Amniotic epithelial cell (primary cell): ENCODE measurements at places on chromosomes 2 and 18.

DNA sequence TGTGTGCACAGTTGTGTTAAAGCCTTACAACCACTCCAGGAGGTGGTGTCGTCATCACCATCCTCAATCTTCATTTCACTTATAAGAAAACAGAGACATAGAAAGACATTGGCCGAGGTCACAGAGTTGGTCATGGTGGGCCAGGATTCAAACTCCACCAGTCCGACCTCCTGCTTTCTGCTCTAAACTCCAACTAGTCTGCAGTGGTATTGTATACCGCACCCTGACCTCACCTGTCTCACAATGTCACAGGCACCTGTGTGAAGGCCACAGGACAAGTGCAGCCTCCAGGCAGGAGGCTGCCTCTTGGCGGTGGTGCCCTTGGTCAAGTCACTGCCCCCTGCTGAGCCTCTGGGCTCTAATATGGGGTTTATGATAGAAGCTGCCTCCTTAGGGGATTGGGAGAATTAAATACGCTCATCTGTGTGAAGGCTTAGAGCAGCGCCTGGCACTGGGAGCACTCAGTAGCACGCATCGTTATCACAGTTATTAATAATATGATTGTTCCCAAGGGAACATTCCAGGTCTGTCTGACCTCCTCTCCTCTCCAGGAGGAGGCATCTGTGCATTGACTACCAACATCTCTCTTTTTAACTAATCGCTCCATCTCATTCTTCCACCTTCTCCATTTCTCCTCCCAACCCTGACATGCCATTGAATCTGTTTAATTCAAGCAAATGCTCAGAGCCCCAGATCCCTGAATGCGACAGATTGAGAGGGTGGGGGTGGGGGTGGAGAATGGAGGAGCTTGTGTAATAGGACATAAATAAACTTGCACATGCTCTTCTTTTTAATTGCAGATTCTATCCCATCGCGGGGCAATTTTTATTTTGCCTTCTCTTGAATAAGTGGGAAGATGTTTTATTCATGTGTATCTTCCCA is 112.7 kb downstream of the MCFD2 start:
- peak; percentile 85 for DNase-seq

- DNase-seq: no peak
Measured at GRCh38 chr2:60311524-60311923, 241.9 kb downstream of the BCL11A start.

DNA sequence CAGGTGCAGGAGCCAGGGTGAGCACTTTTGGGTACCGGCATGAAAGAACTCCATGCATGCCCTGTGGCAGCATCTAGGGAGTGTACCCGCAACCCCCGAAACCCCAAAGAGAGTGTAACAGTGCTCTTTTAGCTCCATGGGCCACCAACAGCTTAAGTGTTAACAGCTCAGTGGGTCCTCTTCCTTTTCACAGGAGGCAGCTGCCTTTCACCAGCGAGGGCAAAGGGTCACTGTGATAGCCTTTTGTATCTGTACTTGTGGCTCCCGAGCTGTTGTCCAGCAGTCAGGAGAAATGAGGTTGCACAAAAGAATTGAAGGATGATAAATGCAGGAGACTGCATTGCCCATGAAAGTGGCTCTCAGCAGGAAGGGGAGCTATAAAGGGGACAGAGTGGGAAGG is 1166.3 kb upstream of the ACVR2A start:
- no peak for DNase-seq

GRCh38 chr18:31801078-31801477 is 40.4 kb upstream of the SLC25A52 start:
- DNase-seq: no peak

- no peak for DNase-seq
Measured at GRCh38 chr18:44968336-44968735, 287.6 kb downstream of the SETBP1 start.

- DNase-seq: peak; percentile 96
Measured at GRCh38 chr2:223654384-223654915, 52.3 kb upstream of the SCG2 start.

DNA sequence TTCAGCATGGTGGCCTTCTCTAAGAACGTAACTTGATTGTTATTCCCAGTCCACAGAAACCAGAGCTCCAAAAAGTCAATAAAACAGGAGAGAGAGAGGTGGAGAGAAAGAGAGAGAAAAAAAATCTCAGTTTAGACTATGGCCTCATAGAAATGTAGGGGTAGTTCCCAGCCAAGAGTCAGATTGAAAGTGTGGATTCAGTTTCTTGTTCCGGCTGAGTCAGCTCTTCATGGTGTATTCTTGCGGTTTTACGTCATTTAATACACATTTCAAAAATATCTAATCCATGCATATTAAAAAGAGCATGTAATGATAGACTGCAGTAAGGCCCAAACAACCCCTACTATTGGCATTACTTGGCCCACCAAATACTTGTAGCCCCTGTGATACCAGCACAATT is 303.9 kb downstream of the ETAA1 start:
- no peak for DNase-seq

DNA sequence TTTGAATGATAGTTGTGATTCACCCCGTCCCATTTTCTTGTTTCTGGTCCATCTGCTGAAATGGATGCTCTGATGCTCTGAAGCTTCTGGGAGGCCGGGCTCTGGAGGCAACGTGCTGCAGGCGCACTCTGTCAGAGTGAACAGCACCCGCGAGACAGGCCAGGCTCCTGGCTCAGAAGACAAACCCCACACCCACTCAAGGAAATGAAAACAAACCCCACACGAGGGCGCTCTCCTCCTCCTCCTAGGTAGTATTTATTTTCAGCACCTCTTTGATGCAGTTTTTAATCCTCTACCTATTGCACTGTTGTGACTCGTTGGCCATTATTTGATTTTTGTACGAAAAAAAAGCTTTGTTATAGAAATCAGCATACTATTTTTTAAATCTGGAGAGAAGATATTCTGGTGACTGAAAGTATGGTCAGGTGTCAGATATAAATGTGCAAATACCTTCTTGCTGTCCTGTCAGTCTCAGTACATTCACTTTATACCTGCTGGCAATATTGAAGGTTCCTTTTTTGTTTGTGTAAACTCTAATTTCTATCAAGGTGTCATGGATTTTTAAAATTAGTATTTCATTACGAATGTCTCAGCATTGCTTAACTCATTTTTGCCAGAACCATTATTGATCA is 10.3 kb upstream of the CHST10 start:
- peak; percentile 59 for DNase-seq

DNA sequence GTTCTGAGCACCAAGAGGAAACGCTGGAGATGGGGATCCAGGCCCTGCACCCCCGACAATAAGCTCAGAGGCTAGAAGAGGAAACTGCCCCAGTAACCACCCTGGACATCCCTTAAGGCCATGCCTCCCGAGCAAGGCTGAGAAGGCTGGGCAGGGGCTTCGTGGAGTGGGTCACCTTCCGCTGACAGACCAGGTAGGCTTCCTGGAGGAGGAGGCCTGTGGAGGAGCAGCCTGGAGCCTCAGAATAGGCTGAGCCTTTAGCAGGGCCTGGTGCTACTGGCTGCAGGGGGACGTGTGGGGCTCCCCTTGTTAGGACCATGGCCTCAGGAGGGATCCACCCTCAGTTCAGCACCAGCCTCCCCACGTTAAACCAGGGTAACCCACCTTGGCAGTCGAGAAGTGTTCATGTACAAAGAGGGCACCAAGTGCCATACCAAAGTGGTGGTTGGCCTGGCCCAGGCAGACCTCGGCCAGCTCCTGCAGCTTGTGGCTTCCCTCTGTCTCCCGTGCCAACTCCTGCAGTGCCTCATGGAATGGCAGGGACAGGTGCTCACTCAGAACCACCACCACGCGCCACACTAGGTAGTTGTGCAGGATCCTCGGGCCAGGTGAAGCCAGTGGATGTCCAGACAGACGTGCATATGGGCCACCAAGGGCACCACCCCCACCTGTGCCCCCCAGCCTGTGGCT is 28.5 kb upstream of the ALPP start:
- DNase-seq: no peak

DNA sequence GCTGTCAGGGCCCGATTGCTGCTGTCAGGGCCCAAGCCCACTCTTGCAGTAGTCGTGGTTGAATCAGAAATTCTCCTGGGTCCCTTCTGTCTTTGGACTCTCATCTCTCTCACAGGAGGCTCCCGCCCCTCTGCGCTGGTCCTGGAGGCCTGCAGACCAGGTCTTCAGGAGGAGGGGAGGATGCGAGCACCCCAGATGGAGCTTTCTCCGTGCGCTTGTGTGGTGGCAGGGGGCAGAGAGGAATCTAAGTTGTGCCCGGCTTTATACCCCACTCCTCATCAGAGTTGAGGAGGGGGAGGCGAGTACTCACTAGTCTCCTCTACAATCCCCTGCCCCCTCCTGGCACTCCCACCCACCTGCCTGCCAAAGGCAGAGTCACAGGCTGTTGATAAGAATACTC is 10.4 kb downstream of the EN1 start:
- no peak for DNase-seq

- DNase-seq: peak; percentile 10
Measured at GRCh38 chr2:233029321-233029720, 3.2 kb upstream of the NEU2 start.

DNA sequence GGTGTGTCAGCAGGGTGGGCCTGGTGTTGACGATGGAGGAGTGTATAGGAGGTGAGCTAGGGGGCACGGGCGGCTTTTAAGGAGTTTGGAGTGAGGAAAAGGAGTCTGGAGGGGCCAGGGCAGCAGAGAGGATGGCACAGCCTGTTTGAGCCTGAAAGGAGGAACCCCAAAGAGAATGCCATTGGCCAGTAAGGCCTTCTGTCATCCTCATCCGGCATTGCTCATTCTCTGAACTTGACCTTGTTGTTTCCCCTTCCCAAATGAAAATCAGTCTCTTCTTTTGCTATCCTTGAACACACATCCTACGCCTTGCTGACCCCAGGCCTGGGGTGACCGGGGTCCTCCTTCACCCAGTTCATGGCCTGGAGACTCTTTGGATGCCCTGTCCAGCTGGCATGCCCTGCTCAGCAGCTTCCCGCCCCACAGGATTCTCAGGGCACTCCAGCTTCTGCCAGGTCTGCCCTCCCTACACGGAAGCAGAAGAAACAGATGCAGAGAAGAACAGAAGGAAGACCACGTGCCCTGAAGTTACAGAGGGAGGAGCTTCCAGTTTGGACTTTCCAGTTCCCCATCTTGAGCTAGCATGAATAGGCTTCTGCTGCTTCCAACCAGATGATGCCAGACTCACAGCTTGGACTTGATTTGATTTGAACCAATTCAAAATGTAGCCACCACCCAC is 20.5 kb upstream of the KIF3C start:
- no peak for DNase-seq

DNA sequence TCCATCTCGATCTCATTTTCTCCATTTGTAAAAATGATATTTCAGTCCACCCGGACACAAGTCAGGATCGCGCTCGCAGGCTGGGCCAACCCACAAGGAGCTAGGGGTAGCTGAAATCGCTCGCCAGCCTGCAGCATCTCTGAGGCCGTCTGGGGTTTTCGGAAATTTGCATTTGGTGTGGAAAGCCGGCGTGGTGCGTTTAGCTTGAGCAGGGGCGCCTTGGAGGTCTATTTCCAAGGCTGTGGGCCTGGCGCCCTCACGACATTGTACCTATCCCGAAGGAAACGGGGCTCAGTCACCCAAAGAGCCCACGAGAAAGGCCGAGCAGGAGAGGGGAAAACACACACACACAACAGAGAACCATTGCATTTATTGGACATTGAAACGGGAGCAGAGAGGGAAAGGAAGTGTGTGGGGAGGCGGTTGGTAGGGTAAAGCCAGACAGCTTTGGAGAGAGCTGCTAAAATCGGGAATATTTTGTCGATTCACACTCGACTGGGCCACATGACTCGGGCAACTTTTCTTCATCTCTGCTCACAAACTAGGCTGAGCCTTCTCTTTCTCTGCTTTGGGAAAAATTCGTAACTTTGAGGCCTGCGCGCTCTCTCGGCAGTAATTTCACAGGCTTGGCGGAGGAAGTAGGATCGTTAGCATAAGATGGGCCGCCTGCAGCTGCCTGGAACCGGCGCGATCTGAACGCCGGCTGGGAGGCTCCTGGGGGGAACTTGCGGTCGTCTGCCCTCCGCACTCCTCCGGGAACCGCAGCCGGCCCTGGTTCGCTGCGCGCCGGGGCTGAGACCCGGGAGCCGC is 1.1 kb upstream of the HOXD8 start:
- no peak for DNase-seq

- DNase-seq: no peak
Measured at GRCh38 chr2:141497272-141497671, 633.5 kb downstream of the LRP1B start.

DNA sequence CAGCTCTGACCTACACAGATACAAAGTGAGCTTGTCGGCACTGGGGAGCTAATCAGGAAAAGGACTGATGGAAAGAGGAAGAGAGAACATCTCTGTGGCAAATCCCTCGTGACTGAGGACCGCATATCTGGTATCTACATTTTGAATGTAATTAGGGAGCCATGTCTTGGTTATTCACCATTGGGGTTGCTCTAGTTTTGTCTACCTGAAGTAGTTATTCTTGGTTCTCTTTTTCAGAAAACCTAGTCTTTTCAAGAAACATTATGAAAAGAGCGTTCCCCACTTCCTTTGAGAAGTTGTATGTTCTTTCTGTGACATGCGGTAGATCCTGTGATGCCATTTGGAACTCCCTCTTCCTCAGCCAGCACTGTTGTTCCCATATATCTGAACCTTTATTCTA is 104.4 kb downstream of the DOCK10 start:
- DNase-seq: no peak

DNA sequence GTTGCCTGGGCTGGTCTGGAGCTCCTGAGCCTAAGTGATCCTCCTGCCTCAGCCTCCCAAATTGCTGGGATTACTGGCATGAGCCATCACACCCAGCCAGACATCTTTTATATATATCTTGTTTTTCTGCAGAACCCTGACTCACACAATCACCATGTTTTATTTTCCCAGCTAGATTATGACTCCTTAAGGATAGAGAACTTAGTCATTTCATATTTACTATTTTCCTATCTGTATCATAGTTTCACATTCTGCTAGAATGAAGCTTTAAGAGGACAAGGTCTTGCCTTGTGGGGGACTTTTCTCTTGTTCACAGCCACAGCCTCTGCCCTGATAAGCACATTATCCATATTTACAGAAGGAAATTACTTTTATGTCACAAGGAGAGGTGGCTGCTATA is 73.9 kb downstream of the LBH start:
- DNase-seq: peak; percentile 47

DNA sequence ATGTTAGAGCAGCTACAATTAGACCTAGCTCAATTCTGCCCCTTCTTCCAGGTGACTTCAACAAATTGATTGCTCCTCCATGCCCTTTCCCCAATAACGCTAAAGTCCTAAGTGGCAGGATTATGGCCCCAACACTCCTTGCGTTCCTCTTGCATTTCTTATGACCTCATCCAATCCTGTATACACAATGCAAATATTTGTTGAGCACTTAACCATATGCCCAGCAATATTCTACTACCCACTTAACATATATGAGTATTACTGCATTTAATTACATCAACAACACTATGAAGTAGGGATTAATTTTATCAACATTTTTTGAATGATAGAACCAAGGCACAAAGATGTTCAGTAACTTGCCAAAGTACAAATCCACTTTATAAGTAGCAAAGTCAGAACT is 54.2 kb upstream of the ACVR2A start:
- no peak for DNase-seq
